ENCODE measurements at places on chromosomes 7 and 10.

DNA sequence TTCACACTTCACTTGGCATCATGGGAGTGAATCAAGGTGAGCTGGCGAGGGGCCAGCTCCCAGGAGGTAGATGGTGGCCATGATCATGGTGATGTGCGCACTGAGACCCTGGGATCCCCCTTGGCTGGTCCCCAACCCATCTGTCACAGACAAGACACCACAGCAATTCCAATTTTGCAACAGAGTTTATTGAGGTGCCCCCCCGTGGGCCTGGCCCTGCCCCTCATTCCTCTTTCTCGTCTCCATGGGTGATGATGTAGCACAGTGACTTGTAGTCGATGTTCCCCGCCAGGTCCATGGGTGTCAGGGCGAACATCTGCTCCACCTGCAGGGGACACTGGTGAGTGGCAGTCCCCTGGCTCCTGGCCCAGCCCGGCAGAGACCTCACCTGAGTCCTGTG lies 2.4 kb downstream of the MYL7 start:
- DNase-seq = no peak

DNA sequence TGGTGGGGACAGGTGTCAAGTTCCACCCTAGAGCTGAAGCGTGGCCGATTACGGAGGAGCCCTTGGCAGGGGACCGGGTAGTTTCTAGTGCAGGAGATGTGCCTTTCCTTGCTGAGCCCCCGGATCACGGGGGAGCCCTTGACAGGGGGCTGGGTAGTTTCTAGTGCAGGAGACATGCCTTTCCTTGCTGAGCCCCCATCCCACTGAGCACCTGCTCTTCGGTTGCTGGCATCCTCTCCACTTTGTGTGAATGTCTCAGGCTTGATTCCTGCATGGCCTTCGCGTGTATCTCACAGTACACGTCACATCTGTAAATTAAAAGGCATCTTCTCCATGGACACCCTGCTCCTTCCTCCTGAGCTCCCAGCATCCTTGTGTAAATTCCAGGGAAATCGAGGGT lies 263.5 kb downstream of the ADARB2 start:
- DNase-seq = no peak

GRCh38 chr10:58755677-58756076 lies 243.0 kb downstream of the BICC1 start:
- no peak for DNase-seq

DNA sequence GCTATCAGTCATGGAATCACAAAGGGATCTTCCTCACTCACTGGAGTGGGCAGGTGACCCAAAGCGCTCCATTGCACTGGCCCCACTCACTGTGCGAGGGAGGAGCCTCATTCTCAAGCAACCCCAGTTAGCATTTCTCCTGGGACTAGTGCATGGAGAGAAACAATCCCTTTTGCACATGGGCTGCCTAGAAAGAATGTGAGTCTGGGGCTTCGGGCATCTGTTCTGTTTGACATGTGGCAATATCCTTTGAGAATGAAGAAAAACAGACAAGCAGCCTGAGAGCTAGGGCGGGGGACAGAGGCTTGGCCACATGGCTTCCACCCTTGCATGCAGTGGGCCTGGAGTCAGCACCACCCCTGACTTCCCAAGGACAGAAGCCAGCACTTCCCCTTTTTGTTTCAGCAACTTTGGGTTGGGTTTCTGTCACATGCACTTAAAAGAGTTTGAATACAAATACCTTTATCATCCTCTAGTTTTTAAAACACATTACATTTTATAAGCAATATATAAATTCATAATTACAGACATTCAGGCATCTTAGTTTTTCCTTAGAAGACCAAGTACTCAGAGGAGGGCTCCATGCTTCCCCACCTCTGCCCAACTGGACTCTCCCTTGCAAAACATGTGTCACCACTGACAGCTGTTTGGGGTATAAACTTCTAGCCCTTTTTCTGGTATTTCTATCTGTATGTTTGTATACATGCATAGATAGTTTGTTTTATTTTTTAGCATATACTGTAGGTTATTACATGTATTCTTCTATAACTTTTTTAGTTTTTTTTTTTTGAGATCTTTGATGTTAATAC lies 73.8 kb downstream of the RBM20 start:
- DNase-seq = no peak

GRCh38 chr7:28669330-28669729 lies 257.0 kb downstream of the CREB5 start:
- no peak for DNase-seq

- DNase-seq = no peak
These were observed 89.1 kb downstream of the NEUROD6 start for GRCh38 chr7:31251441-31251840.

- no peak for DNase-seq
These were observed 132.9 kb downstream of the ZMIZ1 start for GRCh38 chr10:79201706-79202105.

- DNase-seq = no peak
These were observed 67.1 kb downstream of the HECTD2 start for GRCh38 chr10:91477236-91477635.

- DNase-seq = no peak
These were observed 1015.6 kb downstream of the KCNMA1 start for GRCh38 chr10:76621886-76622620.

GRCh38 chr10:116105264-116105663 lies 167.7 kb downstream of the GFRA1 start:
- no peak for DNase-seq

- no peak for DNase-seq
These were observed 3.4 kb upstream of the VOPP1 start for GRCh38 chr7:55575733-55576132.

GRCh38 chr7:103130901-103131624 lies 17.8 kb downstream of the NAPEPLD start:
- no peak for DNase-seq

GRCh38 chr10:29698773-29699490 lies 64.2 kb upstream of the SVIL start:
- DNase-seq = no peak

GRCh38 chr7:101970801-101971200 lies 153.4 kb downstream of the CUX1 start:
- DNase-seq = no peak

DNA sequence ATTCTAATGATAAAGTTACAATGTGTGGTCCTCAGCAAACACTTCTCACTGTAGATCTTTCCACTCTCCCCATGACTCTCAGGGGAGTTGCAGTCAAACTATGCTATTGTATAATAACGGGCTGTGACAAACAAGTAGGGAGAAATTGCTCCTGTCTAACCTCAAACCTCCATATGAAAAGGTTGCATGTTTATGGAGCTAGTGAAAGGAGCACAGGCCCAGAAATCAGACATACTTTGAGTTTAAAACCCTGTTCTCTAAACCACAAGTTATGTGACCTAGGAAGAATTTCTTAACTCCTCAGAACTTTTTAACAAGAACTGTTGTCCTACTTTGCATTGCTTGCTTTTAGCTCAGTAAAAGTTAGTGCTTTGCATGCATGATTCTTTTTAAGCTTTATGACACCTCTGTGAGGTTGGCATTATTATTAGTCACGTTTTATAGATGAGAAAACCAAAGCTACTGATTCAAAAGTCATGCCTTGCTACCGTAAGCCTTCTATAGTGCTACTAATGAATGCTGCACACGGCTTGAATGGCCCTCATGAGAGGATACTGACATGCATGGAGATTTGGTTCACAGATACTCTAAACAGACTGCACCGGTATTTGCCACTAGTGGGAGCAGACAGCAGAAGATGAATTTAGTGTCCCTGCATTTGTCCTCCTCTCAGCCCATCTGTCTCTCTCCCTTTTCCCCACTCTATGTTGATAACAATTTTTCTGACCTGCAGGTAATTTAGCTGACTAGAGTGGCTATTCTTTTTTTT lies 129.5 kb upstream of the PCGF5 start:
- peak; percentile 3 for DNase-seq

DNA sequence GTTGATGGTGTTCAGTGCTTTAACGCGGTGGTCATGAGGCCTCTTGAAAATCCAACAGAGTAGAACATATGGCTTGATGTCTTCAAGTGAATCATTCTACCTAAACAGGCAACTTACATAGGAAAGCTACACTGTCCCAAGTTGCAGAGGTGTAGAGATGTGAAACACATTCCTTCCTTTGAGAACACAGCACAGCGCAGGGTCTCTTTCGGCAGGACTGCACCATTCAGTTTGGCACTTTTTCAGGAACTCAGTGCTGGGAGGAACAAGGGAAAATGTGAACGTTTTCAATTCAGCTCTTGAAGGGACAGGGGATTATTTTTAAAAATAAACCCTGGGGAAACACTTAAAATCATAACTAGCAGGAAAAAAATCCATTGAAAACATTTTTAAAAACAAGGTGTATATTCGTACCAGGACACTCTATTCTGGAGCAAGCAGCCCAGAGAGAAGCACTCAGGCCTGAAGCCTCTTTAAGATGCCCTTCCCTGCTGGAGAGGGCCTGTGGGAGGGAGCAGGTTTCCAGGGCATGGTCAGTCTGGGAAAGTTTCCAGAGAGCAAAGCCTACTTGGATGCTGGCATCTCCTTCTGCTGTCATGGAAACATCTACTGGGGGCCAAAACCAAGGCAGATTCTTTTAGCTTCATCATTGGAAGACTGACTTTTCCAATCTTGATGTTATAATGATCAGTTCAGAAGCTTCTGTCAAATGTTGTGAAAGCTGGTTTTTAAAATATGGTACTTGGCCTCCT lies 60.4 kb upstream of the NPVF start:
- DNase-seq = no peak

- DNase-seq = no peak
These were observed 201.6 kb upstream of the KLF6 start for GRCh38 chr10:3986493-3987142.

DNA sequence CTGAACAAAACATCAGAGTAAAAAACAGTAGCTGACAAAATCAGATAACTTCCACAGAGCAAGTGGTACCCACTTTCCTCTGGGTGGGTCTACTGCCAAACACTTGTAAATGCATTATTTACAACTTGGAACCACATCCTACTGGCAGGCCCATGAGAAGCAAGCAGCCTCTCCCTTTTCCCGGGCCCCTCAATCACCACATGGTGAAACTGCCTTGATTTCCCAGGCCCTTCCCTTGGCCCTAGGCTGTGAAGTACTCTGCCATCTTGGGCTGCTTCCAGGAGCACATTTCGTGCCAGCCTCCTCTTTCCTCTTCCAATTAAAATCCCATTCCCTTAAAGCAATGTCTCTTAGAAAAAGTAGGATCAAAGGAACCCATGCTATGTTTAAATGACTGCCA lies 71.4 kb downstream of the CUZD1 start:
- no peak for DNase-seq

DNA sequence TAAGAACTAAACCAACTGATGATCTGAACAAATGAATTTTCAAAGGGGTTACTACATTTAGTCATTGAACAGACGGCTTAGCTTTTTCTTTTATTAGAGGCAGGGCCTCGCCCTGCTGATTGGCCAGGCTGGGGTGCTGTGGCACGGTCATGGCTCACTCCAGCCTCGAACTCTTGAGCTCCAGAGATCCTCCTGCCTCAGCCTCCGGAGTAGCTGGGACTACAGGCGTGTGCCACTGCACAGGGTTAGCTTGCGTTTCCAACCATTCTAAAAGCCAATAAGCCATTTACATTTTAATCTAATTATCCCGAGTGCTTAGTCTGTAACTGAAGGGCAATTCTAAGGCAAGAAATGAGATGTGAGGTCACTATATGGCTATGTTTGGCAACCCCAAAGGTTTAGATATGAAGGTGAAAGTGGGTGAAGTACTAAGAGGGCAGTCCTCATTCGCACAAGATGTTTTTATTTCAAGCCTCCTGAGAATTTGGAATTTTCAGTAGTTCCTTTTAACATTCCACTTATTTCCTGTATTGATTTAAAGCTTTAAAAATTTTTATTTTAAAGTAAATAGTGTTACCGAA lies 1.6 kb upstream of the CDK13 start:
- DNase-seq = peak; percentile 40

- DNase-seq = no peak
These were observed 24.4 kb downstream of the ASNS start for GRCh38 chr7:97847791-97848190.

- DNase-seq = no peak
These were observed 59.1 kb downstream of the RAMP3 start for GRCh38 chr7:45216622-45217165.

GRCh38 chr7:103119791-103120291 lies 29.1 kb downstream of the NAPEPLD start:
- DNase-seq = no peak

GRCh38 chr10:102876747-102877153 lies 7.5 kb downstream of the AS3MT start:
- DNase-seq = no peak

DNA sequence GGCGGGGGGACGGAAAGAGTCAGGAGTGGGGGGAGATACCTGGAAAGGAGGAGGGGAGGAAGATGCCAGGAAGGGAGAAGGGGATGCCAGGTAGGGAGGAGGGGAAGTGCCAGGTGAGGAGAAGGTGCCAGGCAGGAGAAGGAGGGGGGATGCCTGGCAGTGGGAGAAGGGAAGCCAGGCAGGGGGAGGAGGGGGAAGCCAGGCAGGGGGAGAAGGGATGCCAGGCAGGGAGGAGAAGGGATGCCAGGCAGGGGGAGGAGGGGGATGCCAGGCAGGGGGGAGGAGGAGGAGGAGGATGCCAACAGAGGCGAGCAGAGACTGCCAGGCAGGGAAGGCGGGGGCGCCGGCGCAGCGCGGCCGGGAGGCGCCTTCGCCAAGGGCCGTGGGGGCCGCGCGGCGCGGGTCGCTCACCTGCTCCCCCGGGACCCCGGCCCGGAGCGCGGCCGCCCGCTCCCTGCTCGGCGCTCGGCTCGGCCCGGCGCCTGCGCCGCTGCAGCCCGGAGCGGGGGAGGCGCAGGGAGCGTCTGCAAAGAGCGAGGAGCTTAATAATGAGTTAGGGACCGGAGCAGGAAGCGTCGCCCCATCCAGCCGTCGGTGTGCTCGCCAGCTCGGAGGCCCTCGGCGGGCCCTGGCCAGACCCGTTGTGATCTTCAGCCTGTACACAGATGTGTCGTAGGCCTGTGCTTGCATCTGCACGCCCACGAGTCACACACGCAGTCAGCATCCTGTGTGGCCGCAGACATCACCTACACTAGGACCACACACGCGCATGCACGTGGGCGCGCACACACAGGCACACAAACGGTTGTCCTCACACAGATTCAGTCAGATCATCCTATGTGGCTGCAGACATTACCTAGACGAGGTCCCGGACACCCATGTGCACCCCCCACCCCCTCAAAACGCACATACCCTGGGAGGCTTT lies 28.4 kb upstream of the SMARCD3 start:
- peak; percentile 18 for DNase-seq

DNA sequence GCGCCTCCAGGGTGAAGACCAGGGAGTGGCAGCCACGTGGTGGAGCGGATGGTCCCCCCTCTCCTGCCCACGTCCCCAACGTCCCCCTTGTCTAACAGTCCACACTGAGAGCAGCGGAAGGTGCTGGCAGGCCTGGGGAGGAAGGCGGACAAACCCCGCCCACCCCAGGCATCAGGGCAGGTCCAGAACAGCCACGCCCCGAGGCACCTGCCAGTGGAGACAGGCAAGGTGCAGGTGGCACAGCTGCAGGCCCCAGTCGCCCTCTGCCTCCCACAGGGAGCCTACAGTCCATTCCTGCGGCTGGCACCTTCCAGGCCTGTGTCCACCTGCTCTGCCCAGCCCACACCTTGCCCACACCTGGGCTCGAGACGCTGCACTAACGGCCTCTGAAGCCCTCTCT lies 24.9 kb downstream of the CYP2W1 start:
- no peak for DNase-seq

All from NCI-H510A treated with DMSO at 0.1 percent for 48 hours (cell line).